ENCODE measurements at places on chromosomes 7 and 10.

GRCh38 chr10:126654579-126654978 lies 15.9 kb downstream of the C10orf90 start:
- no peak for DNase-seq

- DNase-seq = no peak
Observed at GRCh38 chr7:80412842-80413241, 99.0 kb downstream of the GNAT3 start.

- DNase-seq = no peak
Observed at GRCh38 chr10:44030132-44030531, 354.8 kb downstream of the CXCL12 start.

DNA sequence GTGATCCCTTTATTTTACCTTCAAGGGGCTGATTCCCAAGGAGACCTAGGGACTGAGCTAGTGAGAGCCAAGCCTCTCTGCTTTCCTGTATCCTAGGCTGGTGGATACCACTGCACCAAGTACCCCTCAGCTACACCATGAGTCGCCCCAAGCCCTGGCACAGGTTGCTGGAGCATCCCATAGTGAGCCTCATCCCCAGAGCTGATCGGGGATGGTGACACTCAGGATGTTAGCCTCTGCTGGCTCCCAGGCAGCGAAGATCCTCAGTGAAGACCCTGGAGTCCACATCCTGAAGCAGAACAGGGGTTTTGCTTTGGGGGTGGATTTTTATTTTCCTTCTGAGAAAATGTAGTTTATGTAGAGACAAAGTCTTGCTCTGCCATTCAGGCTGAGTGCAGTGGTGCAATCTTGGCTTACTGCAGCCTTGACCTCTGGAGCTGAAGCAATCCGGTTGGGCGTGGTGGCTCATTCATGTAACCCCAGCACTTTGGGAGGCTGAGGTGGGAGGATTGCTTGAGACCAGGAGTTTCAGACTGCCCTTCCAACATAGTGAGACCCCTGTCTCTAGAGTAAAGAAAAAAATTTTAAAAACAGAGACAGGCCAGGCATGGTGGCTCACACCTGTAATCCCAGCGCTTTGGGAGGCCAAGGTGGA lies 12.5 kb upstream of the ZNF212 start:
- no peak for DNase-seq

DNA sequence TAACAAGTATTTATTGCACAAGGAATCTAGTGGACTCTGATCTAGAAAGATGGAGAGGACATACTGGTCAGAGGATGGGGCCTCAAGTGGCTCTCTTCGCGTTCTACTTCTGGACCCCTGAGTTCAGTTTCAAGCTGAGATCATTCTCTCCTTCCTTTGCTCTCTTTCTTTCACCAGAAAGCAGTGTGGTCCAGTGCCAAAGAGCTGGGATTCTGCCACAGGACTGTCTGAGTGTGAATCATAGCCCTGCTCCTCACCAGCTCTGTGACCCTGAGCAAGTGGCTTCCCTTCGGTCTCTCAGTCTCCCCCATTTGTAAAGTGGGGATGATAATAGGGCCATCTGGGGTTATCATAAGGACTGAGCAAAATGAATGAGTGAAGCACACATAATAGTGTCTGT lies 715.2 kb downstream of the SUGCT start:
- no peak for DNase-seq

DNA sequence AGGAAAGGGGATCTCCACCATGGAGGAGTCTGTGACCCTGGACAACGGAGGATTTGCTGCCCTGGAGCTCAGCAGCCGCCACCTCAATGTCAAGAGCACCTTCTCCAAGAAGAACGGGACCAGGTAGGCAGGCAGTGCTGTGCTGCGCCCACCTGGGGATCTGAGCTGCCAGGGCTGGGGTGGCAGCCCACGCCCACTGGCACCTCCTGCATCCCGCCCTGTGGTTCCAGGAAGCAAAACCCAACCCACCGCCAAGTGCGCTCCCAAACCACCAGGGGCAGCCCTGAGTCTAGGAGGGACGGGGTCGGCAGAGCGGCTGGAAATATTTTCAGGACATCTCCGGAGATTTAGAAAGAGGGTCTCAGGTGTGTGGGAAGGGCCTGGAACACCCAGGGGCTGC lies 440.3 kb upstream of the FOXK1 start:
- no peak for DNase-seq

GRCh38 chr10:11837372-11838161 lies 14.4 kb downstream of the PROSER2 start:
- DNase-seq = no peak

GRCh38 chr7:19056305-19056704 lies 61.1 kb downstream of the TWIST1 start:
- DNase-seq = no peak

DNA sequence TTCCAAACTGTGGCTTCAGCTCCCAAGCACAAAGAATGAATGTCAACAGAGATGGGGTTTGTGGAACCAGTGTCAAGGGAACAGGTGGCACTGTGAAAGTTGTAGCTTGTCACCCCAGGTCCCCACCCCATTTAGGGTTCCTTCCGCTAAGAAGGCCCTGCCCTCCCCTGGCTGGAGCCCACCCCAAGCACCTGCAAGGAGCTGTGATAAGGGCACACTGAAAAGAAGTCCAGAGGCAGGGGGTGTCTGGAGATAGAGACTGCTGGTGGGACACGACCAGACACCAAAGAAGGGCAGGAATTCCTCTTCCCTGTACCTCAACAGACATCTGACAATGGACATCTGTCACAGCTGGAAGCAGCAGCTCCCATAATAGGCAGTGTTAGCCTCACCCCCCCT lies 4.5 kb downstream of the GRID1 start:
- DNase-seq = no peak

- DNase-seq = no peak
Observed at GRCh38 chr7:98881561-98882315, 3.4 kb downstream of the TRRAP start.

DNA sequence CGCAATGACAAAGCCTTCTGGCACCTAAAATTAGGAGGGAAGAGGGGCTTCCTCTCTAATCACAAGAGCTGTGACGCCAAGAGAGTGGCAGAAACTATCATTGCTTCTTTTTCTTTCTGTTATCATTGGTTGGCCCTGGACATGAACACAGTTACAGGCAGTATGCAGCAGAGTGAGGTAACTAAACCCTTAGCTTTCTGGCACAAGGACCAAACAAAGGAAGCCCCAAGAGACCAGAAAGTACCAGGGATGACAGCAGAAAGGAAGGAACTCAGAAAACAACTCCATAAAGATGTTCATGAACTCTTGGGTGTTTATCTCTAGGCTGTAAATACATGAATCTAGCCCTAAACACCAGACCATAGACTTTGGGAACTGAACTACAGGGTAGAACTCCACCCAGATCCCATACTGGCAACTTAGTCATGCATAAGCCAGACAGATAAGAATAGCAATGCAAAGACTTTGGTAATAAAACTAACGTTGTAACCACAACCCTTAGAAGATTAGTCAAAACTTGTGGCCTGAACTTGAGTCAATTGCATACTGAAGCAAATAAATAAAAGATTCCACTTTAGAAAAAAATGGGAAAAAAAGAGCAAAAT lies 195.7 kb upstream of the PTN start:
- DNase-seq = no peak

DNA sequence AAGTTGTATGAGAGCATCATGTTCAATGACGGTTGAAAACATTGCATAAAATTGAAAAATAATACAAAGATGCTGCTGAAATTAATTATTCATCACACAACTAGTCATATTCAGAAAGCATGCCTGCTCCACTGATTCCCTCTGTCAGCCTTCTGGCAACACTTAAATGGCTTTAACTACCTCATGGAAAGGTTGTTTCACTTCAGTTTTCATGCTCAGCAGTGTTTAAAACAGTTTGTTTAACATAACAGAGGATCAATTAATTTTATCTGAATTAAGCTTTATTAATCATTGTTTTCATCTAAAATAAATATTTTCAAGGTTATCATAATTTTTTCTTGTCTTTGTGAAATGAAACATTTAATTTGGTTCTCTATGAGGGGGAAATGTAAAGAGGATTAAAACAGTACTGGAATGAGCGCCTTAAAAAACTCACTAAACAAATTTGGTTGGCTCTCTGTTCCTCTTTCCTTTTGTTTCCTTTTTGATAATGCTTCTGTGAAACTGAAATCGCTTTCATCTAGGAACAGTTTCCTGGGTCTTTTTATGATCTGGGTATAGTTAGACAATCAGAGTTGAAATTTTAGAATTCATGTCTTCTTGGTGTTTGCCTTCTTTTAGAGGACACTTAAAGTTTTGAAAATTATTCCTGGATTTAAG lies 427.4 kb downstream of the SH2D4B start:
- no peak for DNase-seq

- no peak for DNase-seq
Observed at GRCh38 chr10:8059191-8059936, 4.9 kb downstream of the GATA3 start.

GRCh38 chr10:35398355-35398754 lies 62.0 kb downstream of the CCNY start:
- DNase-seq = no peak

- no peak for DNase-seq
Observed at GRCh38 chr10:17196573-17196972, 4.9 kb downstream of the TRDMT1 start.

DNA sequence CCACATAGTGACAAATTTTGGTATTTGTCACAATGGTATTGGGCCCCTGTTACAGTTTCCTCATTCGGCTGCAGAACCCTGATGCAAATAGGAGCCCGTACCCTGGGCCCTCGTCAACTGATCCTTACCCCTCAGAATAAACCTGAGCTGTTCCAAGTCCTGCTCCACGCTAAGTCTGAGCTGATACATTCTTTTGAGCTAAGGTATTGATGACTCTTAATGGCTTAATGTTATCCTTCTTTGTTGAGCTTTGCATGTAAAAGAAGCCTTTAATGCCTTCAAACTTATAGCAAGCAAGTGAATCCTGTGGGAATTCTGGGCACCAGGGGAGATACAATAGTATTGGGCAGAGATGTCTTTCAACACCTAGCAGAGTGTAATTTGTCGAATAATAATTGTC lies 31.8 kb downstream of the GATA3 start:
- DNase-seq = no peak
